ENCODE measurements at places on chromosomes 11 and 22.

DNA sequence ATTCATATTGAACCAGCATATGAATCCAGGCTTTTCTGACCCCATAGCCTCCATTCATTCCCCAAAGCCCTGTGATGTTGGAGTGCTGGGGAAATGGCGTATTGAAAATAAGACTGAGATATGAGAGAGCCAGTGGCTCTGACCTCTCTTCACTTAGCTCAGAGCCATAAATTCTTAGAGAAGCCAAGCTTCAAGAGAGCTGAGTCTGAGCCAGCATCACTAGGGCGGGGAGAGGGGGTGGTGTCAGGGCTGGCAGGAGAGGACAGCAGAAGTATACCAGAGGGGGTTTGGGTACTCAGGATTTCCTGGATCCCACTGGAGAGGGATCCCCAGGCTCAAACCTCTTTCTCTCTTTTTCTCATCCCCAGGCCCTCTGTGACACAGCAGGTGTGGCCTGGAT lies 16.7 kb upstream of the MOGAT2 start:
- no peak for DNase-seq

GRCh38 chr11:68471360-68472340 lies 11.1 kb downstream of the PPP6R3 start:
- no peak for DNase-seq

DNA sequence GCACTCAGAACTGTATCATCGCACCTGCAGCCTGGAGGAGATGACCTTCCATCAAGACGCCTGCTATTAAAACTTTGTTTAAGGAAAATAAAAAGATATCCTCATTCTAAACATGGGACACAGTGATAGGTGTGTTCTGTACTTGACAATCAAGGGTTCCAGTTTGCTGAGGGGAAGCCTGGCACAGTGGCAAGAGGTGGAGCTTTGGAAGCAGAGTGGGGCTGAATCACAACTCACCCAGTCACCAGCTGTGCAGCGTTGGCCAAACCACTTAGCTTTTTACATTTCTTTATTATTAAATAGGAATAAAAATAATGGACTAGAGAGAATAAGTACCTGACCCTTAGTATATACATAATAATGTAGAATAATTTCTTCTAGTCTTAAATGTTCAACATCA lies 220.7 kb downstream of the TENM4 start:
- DNase-seq: no peak

GRCh38 chr11:62427630-62428233 lies 8.9 kb downstream of the SCGB1A1 start:
- no peak for DNase-seq

GRCh38 chr22:29408940-29409339 lies 20.6 kb upstream of the AP1B1 start:
- no peak for DNase-seq

- DNase-seq: no peak
Measured at GRCh38 chr11:86184728-86185380, 59.7 kb upstream of the EED start.

- no peak for DNase-seq
Measured at GRCh38 chr11:103279821-103280220, 170.6 kb downstream of the DYNC2H1 start.

DNA sequence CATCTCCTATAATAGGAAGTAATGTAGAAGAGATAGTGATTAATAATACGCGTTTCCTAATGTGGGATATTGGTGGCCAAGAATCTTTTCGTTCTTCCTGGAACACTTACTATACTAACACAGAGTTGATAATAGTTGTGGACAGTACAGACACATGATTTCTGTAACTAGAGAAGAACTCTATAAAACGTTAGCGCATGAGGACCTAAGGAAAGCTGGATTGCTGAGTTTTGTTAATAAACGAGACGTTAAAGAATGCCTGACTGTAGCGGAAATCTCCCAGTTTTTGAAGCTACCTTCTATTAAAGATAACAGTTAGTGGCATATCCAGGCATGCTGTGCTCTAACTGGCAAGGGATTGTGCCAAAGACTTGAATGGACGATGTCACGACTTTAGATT lies 83.3 kb downstream of the GGT1 start:
- DNase-seq: no peak

DNA sequence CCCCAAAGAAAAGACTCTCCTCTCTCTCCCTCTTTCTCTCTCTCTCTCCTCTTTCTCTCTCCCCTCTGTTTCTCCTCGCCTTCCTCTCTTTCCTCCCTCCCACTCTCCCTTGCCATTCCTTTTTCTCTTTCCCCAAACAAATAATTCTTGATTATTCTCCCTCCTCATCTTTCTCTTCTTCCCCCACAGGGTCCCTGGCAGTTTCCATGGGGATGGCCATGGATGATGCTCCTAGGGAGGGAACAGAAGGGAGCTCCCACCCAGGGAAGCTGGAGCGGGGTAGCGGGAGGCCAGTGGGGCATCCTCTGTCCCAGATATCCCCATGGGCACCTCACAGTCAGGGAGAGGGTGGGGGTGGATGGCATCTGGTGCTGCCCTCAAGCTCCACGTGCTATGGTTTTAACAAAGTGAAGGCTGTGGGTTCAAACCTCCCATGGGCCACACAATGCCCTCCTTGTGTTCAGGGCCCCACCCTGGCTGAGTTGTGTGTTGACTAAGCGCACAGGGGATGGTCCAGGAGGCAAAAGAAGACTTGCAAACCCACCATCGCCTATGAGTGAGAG lies 266.4 kb downstream of the BUD13 start:
- no peak for DNase-seq

DNA sequence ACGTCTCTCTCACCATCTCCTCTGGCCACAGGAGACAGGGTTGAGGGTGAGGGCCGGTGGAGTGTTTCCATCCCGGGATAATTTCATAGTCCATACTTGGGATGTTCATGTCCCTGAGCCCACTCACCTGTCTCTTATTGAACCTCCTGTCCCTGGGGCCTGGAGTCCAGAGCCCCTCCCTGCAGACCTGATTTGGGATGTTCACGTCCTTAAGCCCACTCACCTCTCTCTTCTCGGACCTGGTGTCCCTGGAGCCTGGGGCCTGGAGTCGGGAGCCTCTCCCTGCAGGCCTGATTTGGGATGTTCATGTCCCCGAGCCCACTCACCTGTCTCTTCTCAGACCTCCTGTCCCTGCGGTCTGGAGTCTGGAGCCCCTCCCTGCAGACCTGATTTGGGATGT lies 868.2 kb downstream of the BRD1 start:
- DNase-seq: no peak

DNA sequence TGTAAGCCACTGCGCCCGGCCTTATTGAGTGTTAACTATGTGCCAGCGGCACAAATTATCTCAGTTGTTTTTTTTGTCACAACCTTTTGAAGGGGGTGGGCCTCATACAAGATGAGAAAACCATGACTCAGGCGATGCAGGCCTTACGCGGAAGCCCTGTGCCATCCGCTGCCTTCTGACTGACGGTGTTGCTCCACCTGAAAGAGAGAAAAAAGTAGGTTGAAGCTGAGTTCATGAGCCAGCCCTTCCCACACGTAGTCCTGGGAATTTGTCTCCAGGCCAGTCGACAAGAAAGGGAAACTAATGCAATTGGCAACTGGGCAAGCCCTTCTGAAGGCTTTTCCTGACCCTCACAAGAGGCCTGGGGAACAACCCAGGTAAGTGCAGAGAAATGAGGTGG lies 96.9 kb upstream of the CRYBB3 start:
- DNase-seq: no peak

DNA sequence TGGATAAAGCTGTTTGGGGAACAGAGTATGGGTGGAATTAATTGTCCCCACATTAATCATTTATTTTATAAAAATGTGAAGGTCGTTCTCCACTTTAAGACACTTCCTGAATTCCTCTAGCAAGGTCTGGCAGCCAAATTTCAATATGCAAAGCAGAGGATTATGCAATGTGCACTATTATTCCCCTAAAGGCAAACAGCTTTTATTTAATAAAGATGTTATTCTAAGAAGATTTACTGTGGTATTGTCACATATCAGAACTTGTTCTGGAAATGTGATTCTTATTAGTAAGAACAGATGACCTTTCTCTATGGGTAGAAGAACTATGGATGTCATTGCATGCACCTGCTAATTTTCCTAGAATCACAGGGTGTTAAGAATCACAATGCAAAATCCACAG lies 1128.8 kb upstream of the CCDC90B start:
- DNase-seq: no peak

DNA sequence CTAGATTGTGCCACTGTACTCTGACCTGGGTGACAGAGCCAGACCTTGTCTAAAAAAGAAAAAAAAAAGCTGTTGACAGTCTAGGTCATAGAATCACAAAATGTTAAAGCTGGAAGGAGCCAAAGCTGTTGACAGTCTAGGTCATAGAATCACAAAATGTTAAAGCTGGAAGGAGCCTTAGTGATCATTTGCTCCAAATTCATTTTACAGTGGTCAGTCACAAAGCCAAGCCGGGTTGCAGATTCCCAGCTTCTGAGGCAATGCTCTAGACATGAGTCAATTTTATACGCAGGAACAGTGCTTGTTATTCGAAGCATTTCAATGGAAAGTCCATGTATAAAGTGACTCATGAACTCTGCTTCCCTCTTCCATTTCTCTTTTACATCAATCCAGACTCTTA lies 47.4 kb downstream of the SYT13 start:
- no peak for DNase-seq

DNA sequence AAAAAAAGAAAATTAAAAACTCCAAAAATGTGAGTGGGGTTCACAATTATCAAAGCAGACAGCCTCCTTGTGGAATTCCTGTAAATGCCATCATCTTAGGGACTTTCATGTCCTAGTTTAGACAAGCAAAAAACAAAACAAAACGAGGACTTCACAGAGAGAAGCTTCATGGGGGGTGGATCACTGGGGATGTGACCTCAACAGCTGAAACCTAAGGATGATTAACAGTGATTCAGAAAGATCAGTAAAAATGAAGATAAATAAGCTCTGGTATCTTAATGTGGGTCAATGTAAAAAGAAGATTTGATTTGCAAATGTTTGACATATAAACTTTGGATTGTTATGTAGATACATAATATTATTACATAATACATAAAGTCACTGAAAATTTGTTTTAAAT lies 8.1 kb upstream of the OR10W1 start:
- no peak for DNase-seq

DNA sequence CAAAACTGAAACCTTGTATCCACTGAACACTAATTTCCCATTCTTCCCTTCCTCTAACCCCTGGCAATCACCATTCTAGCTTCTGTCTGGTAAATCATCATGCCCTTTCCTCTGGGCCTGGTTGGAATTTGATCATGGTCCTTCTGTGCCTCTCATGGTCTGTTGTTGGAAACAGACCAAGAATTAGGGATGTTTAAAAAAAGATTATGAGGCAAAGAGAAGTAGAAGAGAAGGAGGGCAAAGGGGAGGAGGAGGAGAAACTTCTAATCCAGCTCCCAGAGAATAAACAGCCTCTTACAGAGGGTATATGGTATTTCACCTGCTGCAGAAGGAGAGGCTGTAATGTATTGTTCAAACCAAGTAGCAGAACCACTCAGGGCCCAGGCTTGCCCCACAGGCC lies 10.6 kb downstream of the BCO2 start:
- DNase-seq: no peak

DNA sequence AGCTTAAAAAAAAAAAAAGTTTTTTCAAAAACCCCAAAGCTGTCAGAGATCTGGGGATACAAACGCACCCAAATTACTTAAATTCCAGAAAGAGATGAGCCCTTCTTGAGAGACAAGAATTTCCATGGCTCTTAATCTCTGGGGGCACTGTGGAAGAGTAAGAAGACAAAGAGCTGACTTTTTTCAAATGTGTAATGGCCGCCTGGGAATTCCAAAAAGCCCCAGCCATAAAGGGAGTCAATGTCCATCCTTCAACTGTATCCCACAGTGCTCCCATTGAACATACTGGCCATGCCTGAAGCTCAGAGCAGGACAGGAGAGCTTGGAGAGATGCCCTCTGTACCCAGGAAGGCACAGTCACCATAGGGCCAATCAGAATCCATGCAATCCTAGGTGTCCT lies 37.4 kb upstream of the ASPHD2 start:
- DNase-seq: no peak

- no peak for DNase-seq
Measured at GRCh38 chr11:23569547-23569946, 709.3 kb upstream of the CCDC179 start.

DNA sequence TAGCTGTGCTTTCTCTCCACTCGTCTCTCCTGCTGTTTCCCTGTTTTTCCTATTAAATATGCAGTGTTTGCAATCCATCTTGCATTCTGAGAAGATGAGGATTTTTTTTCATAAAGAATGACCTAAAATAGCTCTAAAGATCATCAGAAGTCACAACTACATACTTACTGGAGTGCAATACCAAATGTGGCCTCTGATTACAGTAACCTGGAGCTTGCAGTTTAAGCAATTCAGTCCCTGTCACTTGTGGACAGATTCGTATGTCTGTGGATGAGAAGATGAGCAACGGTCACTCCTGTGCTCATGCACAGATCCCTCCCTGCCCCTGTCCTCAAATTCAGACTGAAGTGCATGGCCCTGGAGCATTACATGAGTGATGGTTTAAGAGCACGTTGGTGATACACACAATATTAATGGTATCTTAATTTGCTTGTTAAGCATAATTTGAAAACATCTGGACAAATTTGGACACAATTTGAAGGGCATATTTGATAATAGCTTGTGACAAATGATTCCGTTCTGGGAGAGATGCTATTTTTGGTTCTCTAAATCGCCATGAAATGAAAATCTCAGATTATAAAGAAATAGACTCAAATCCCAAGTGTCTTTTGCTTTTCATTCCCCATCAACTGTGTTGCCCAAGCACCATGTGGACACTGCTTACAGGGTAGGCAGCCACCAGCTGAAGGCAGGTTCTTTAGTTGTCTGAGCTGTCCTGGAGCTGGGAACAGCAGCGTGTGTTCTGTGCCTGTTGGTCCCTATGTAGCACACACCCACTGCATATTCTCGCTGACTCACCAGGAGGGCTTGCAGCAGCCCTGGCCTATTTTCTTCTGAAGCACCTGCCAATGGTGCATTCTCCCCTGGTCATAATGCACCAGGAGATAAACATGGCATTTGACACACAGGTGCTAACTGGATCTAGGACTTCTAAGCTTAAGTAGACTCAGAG lies 32.6 kb upstream of the PRAME start:
- no peak for DNase-seq

DNA sequence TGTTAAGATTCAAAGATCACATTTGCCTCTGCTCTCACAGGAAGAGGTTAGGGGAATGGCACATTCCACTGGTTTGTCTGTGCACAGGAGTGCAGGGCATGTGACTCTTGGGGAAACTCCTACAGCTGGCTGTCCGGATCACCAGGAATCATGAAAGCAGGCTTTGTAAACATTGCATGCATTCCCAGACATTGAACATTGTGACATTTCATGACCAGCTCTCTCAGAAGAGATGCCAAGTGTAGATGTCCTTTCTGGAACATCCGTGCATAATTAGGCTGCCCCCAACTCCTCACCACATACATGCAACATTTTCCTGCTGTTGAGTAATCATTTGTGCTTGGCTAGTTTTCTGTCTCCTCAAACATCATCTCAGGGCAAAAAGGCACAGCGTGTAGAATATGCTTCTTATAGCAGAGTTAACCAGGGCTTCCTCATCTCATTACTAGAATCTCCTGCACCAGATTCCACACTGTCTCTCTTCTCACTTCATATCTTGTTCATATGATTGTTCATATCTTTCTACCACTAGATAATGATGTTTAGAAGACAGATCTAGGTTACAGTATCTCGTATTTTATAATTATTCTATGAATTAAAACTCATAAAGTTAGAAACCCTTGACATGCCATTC lies 694.7 kb downstream of the NTM start:
- no peak for DNase-seq

- DNase-seq: no peak
Measured at GRCh38 chr22:44658311-44658953, 43.6 kb upstream of the PRR5 start.

- DNase-seq: no peak
Measured at GRCh38 chr11:67267188-67268080, 1.2 kb downstream of the GRK2 start.

- DNase-seq: no peak
Measured at GRCh38 chr22:31173386-31174145, 13.6 kb downstream of the RNF185 start.
